Stimulated activated CD8-positive, alpha-beta memory T cell treated with anti-CD3 and anti-CD28 coated beads, Interleukin-2, amount 100 ng/mL, for 48 hours (primary cell): ENCODE measurements at places on chromosomes 5 and 9.

GRCh38 chr5:135345956-135346731, 52.9 kb downstream of the MACROH2A1 start:
- no peak for DNase-seq

- DNase-seq: no peak
Measured at GRCh38 chr9:4674783-4675182, 4.6 kb upstream of the CDC37L1 start.

DNA sequence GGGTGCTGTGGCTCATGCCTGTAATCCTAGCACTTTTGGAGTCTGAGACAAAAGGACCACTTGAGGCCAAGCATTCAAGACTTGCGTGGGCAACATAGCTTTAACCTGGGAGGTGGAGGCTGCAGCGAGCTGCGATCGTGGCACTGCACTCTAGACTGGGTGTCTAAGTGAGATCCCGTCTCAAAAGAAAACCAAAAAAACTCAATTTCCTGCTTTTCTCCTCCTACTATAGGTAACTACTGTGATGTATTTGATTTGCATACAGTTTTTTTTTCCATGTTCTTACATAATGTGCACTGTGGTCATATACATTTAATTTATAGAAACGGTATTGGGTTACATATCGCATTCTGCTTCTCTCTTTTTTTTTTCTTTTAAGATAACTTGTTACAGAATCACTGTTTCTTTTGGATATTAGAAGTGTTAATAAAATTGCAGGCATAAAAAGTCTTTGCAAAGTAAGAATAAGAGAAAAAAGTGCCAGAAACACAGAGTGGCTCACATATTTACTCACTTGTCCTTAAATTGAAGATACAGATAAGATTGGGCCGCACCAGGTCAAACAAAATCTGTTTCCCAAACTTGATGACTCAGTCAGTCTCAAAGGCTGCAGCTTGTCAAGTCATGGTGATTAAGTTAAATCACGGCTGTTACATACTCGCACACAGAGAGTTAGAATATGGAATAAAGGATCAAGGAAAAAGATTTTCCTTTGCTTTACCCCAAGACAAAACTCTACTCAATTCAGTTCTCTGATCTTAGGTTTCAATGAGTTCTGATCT, 2.0 kb upstream of the PTGR1 start:
- DNase-seq: no peak

GRCh38 chr5:132380741-132381140, 11.2 kb downstream of the SLC22A5 start:
- DNase-seq: no peak

GRCh38 chr5:141051521-141051866, 320 bp downstream of the PCDHB1 start:
- no peak for DNase-seq

DNA sequence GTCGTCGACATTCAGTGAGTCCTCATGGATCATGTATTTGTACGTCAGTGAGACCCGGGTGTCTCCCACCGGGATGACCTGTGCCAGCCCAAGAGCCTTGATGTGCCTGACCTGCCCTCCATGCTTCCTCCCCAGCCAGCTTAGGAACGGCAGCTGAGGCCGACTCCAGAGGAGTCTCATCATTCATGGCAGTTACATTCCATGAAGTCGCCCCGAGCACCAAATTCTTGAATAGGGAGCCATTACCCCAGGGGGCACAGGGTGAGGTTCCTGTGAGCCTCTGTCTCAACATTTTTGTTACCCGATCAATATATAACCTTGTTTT, 67.8 kb downstream of the ZNF354C start:
- no peak for DNase-seq
